ENCODE measurements at places on chromosomes 1 and 21.

- DNase-seq: no peak
Measured at GRCh38 chr1:152398812-152399698, 15.0 kb downstream of the CRNN start.

- no peak for DNase-seq
Measured at GRCh38 chr1:157774412-157774811, 2.5 kb downstream of the FCRL2 start.

- DNase-seq: no peak
Measured at GRCh38 chr1:2032737-2033136, 13.6 kb downstream of the GABRD start.

GRCh38 chr1:39657923-39658485 is 13.9 kb downstream of the NT5C1A start:
- DNase-seq: peak; percentile 43

DNA sequence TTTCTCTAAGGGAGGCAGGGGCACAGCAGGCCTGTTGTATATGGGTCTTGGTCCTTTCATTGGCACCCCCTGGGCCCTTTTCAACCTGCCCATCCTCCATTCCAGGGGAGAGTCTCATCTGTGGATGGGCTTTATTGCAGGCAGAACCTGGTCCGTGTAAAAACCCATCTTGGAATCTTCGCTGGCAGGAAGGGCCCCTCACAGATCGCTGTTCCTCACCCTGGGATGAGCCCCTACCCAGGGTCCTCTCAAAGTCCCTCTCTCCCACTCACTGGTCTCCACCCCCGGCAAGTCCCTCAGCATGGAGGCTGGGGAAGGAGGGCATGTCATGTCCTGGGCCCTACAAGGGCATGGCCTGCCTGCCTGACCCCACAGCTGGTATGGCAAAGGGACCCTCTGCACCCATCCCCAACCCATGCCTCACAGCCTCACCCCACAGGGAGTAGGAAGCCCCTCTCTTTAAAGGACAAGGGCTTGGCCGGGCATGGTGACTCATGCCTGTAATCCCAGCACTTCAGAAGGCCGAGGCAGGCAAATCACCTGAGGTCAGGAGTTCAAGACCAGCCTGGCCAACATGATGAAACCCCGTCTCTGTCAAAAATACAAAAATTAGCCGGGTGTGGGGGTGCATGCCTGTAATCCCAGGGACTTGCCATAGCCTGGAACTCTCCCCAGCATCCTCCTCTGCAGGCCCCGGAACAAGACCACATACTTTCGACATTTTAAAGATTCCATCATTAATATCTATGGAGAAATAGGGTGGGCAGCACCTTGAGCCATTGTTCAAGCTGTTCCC is 13.2 kb upstream of the CDA start:
- no peak for DNase-seq

GRCh38 chr21:34092262-34092921 is 19.0 kb downstream of the MRPS6 start:
- no peak for DNase-seq

DNA sequence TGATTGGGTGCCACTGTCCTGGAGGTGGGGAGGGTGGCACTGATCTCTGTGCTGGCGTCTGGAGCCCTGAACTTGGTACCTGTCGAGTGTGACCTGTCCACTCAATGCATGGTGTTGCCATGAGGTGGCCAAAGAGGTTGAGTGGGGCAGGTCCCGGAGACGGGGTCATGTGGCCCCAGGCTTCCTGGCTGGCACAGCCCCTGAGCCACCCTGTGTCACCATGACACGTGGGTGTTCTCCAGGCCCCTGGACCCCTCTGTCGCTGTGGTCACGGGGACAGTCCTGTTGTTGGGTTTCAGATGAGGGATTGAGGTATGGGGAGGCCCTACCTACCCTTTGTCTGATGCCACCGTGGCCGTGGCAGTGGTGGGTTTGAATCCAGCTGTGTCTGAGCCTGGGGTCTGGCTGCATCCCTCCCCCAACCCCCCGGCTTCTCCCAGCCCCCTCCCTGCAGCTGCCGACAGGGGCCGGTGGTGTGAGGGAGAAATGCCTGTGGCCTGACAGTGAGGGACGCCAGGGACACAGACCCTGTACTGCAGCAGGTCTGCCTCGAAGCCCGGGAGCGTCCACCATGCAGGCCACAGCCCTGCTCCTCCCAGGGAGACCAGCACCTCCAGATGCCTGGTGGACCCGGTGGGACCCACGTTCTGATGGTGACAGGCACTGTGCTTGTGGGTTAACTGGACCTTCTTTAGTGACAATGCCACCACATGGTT is 12.0 kb downstream of the TRPM2 start:
- DNase-seq: no peak

GRCh38 chr1:203612932-203613682 is 13.5 kb upstream of the ATP2B4 start:
- DNase-seq: no peak
